ENCODE measurements at places on chromosomes 2 and 18.

DNA sequence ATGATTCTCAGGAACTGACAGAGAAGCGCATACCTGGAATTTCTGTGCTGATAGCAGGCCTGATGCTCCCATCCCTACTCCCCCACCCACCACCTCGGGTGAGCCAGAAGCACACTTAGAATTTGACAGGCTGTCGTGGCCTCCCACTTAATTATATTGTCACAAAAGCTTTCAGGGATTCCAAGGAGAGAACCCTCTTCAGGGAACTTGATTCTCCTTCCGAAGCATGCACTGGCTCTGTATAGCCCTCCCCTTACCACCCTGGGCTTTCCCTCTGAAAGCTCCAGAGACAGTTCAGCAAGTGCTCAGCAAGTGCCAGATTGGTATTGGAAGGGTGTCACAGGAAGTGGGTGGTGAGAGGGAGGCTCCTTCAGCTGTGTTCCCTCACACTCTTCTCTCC lies 252.5 kb upstream of the SIX2 start:
- DNase-seq, result no peak

DNA sequence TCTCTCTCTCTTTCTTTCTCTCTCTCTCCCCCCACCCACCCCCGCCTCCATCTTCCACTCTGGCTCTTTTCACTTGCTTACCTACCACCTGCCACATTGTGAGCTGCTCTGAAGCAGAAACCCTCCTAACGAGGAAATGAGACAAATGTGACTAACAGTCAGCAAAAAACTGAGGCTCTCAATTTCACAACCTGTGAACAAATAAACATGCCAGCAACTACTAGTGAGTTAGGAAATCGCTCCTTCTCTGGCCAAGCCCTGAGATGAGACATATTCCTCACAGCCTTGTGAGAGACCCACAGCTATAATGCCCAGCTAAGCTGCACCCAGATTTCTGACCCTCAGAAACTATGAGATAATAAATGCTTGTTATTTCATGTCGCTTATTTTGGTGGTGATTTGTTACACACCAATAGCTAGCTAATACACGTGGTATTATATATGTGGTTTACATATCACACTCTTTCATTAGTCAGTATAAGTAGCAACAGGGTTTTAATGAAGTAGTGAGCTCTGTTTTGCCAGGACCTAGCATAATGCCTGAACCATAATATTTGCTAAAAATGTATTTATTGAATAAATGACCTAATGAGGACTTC lies 8.4 kb upstream of the ZNF521 start:
- no peak for DNase-seq

DNA sequence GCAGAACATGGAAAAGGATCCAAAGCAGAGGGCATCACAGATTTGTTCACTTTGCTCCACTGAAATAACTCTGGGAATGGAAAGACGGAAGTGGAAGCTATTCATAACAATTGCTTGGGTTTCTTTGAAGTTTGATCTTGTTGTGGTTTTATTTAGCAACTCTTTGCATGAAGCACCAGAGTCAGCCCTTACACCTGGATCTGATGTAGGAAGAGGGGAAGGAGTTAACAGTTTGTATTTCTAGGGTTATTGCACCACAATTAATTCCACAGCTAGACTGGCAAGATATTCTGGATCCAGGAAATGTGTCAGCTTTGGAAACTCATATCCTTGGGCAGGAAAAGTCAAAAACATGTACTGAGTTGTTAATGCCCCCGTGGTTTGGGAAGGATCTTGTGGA lies 1143.4 kb downstream of the CNTNAP5 start:
- no peak for DNase-seq

- DNase-seq, result no peak
Measured at GRCh38 chr18:57744211-57744694, 58.9 kb downstream of the ATP8B1 start.

GRCh38 chr2:133734716-133735495 lies 166.6 kb upstream of the NCKAP5 start:
- DNase-seq, result no peak
